ENCODE measurements at places on chromosomes 2 and 18. TPM values are rescaled to one million over a fixed set of nuclear protein-coding genes. Genes with fewer than 3 reads are reported as not detected.

ANKRD39 gene
- total RNA-seq = 22.5 TPM

FAM161A gene
- total RNA-seq = 3.1 TPM

ANKRD44 gene
- 143 TPM for total RNA-seq

SERPINB3 gene
- not detected for total RNA-seq
